Cardiac septum (tissue), 1 donor: ENCODE measurements at places on chromosomes 7 and 10. TPM values are rescaled to one million over a fixed set of nuclear protein-coding genes. Genes with fewer than 3 reads are reported as not detected.

- no peak for DNase-seq
Observed at GRCh38 chr7:66950763-66951162, 29.7 kb downstream of the TMEM248 start.

DNA sequence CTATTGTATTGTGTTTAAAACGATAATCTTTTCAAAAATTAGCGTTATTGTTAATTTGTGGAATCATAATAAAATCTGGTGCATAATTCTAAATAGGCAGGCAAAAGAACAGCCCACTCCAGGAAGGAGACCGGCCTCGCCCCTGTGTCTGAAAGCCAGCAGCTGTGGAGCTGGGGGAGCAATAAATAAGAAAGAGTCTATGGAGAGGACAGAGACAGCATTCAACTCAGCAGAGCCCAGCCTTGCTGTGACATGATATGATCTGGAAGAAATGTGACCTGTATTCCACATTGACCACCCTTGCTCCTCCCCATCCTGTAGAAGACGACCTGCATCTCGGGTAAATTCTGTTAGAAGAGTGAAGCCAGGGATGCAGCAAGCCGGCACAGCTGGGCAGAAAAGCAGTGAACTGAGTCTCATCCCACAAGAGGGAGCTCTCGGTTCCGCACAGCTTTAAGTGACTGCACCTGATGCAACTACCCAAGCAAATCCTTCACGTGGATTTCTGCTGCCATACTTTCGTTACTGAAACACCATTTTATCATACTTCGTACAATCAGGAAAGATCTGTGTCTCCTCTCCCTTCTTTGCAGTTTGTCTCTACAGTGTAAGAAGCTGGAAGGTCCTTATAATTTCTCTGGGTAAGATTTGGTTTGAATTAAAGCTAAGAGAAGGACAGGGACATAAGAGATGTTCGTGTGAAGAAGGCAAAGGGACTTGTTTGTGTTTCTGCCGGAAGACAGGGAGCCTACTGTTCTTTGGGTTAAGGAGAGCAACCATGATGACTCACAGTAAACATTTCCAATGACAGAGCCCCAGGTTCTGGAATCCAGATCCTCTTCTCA lies 427.1 kb downstream of the GPAM start:
- no peak for DNase-seq

DNA sequence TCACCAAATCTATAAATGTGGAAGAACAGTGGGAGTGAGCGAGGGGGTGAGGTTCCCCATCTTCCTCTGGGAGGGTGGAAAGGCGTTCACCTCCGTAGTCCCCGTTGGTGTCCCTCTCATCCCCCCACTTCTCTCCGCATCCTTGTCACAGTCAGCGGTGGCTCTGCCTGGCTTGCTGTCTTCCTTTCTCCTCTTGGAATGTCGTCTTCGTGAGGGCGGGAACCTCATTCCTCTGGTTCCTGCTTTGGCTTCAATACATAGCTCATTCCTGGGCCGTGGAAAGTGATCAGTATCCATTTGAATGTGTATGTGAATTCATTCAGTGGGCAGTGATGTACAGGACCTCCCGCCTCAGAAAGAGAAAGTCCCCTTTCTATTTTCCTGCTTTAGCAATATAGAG lies 289.4 kb downstream of the CAMK1D start:
- no peak for DNase-seq

LEP gene
- total RNA-seq = 0.30 TPM

- no peak for DNase-seq
Observed at GRCh38 chr7:13793926-13794325, 195.5 kb downstream of the ETV1 start.

PCLO gene
- 3.2 TPM for total RNA-seq
